Calu3 (cell line): ENCODE measurements at places on chromosomes 6 and 20. TPM values are rescaled to one million over a fixed set of nuclear protein-coding genes. Genes with fewer than 3 reads are reported as not detected.

DNA sequence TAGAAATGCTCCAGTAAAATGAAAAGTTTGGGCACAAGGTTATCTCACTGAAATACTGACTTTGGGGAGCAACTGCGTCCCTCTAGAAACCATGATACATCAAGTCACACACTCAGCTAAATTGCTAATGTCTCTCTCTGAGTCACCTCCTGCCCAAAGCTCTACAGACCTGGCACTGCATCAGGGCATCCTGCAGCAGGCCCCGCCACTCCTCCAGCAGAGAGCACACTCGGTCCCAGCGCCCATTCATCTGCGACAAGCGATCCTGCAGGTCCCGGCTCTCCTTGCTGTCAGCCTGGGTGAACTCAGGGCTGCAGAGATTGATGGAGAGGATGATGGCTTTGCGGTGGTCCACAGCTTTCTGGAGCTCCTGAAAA, 329.0 kb downstream of the ESR1 start:
- H3K4me3 ChIP-seq = no peak overlapping the region
- no peaks in the 10 kb centered on the region for H3K27me3 ChIP-seq
- DNase-seq = no peak
- no peaks in the 10 kb centered on the region for H3K4me1 ChIP-seq

- H3K4me3 ChIP-seq = no peak overlapping the region
- no peak for DNase-seq
- no peak overlapping the region for H3K27ac ChIP-seq
- H3K36me3 ChIP-seq = no peaks in the 10 kb centered on the region
These were observed 90.2 kb upstream of the SULF2 start for GRCh38 chr20:47875297-47876025.

The PARD6B gene
- 114 and 127 TPM in 2 replicates for total RNA-seq

DNA sequence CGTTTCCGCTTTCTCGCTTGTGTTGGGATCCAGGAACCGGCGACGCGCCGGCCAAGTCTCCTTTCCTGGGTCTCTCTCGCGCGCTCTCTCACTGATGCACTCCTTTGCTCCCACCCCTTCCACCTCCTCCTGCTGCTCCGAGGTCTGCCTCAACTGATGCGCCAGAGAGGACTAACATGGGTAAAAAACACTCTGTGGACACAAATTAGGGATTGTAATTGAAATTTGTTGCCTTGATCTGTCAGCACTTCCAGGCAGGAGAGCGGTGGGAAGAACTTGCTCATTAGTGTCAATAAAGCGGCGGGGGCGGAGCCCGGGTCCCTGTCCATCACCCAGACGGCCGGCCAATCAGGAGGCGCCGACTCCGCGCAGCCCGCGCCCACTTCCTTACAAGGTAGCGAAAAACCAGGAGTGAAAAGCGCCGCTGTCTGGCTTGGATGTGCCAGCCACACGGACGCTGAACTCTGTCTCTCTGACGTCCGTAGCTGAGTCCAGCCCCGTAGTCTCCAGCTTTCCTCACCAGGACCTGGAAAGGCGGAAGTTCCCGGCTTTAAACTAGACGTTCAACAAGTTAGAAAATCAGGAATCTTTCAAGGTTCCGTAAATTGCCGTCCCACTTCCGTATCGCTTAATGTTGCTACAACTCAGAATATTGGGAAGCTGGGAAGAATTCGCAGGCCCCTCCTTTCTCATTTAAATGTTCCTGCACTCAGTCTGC, at the start of gene TBX18:
TBX18 (minus strand) TSS at position 267 of the 718 bp plus-strand sequence. CDS start 417 bp downstream, outside the sequence.
- peaks cover 65% of the 10 kb centered on the region for H3K36me3 ChIP-seq
- H3K4me1 ChIP-seq = peaks cover 14% of the 10 kb centered on the region
- H3K4me3 ChIP-seq = peak within 1 kb of the TSS; percentile 70

DNA sequence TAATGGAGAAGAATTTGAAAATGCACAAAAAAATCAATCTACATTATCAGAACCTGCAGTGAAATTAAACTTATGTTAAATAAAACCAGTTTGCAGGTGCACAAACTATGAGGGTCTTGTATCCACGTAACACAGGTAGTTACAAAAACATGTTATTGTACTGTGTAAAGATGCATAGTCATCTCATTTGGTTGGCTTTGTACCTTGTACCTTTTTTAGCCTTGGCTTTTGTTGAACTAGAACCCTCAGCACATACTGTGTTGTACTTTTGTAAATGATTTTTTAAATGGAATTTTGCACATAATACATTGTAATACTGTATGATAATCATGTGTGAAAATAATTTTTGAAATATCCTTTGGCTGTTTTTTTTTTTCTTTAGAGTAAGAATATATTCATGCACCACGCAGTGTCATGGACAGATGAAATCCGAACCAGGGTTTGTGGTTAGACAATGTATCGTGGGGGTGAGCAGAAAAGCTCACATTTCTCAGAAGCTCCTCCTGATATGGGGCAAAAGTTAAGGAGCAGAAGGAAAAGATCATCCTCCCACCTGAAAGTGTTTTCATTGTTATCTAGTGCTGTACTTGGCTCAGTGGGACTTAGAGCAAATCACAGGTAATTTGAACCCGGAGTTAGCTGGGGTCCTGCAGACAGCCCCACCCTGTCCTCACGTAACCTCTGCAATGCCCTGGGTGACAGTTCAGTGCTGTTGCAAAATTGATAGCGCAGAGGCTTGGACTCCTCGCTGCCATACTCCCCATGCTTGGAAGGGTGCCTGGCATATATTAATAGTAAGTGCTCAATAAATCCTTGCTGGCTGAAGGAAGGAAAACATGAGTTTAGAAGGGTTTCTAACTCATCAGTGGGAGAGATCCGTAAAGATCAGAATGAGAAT, 14.8 kb upstream of the NAA20 start:
- no peak for DNase-seq
- no peak overlapping the region for H3K4me3 ChIP-seq
- H3K27ac ChIP-seq = no peak overlapping the region
- H3K27me3 ChIP-seq = no peaks in the 10 kb centered on the region
- H3K36me3 ChIP-seq = peaks cover 9% of the 10 kb centered on the region

The TFAP2D gene
- total RNA-seq = not detected in 2 replicates

GRCh38 chr20:48723308-48724264, 104.2 kb downstream of the PREX1 start:
- H3K27me3 ChIP-seq = peaks cover 87% of the 10 kb centered on the region
- no peak overlapping the region for H3K4me3 ChIP-seq
- DNase-seq = peak; percentile 45
- H3K36me3 ChIP-seq = no peaks in the 10 kb centered on the region
- H3K27ac ChIP-seq = no peak overlapping the region
- H3K4me1 ChIP-seq = no peaks in the 10 kb centered on the region

GRCh38 chr20:57396212-57396983, 5.2 kb downstream of the RBM38 start:
- H3K4me1 ChIP-seq = no peaks in the 10 kb centered on the region
- H3K4me3 ChIP-seq = no peak overlapping the region
- peaks cover 32% of the 10 kb centered on the region for H3K36me3 ChIP-seq
- DNase-seq = no peak
- no peaks in the 10 kb centered on the region for H3K27me3 ChIP-seq

DNA sequence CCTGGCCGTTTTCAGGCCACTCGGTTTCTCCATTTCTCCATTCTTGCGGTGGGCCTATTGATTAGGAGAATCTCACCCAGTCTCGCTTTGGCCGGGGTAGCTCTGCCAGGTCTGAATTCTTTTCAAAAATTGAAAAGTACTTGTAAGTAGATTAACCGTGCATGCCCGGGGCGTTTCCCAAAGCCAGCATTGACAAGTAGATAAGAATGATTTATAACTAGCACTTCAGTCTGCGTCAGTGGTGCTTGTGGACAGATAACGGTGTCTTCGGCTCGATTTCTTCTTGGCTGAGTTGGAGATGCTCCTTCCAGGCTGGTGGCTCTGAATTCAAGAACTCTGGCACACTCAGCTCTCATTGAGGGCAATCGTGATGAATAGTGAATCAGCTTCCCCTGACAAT, 29.0 kb downstream of the SLC24A3 start:
- DNase-seq = no peak
- no peaks in the 10 kb centered on the region for H3K36me3 ChIP-seq
- H3K27me3 ChIP-seq = peaks cover 14% of the 10 kb centered on the region

GRCh38 chr6:135176464-135176863, 4.6 kb upstream of the MYB start:
- no peak overlapping the region for H3K4me3 ChIP-seq
- no peaks in the 10 kb centered on the region for H3K27me3 ChIP-seq
- no peak overlapping the region for H3K27ac ChIP-seq
- no peak for DNase-seq
- no peaks in the 10 kb centered on the region for H3K4me1 ChIP-seq

GRCh38 chr6:52577022-52577777, at the start of gene TRAM2:
Gene TRAM2 (minus strand): TSS chr6:52577060. CDS start chr6:52576915, 145 bp downstream.
- H3K27ac ChIP-seq = peak within 1 kb of the TSS; percentile 40
- H3K4me3 ChIP-seq = peak within 1 kb of the TSS; percentile 67
- H3K4me1 ChIP-seq = peaks cover 36% of the 10 kb centered on the region
- no peaks in the 10 kb centered on the region for H3K27me3 ChIP-seq
- peak; percentile 89 for DNase-seq
- peaks cover 17% of the 10 kb centered on the region for H3K36me3 ChIP-seq

The MTCH1 gene
- total RNA-seq = 288 and 291 TPM in 2 replicates

The KCNG1 gene
- 3.9 and 6.8 TPM in 2 replicates for total RNA-seq

GRCh38 chr6:144334150-144334708, 49.1 kb downstream of the UTRN start:
- H3K4me1 ChIP-seq = peaks cover 64% of the 10 kb centered on the region
- H3K36me3 ChIP-seq = peaks cover 22% of the 10 kb centered on the region

The CPNE5 gene
- 0.12 TPM in 1 of 2 replicates, not detected in the other for total RNA-seq

GRCh38 chr6:2697291-2697690, 53.4 kb downstream of the MYLK4 start:
- H3K36me3 ChIP-seq = no peaks in the 10 kb centered on the region
- no peak for DNase-seq
- H3K27me3 ChIP-seq = no peaks in the 10 kb centered on the region
- no peak overlapping the region for H3K4me3 ChIP-seq

The FAM217A gene
- total RNA-seq = not detected in 2 replicates

DNA sequence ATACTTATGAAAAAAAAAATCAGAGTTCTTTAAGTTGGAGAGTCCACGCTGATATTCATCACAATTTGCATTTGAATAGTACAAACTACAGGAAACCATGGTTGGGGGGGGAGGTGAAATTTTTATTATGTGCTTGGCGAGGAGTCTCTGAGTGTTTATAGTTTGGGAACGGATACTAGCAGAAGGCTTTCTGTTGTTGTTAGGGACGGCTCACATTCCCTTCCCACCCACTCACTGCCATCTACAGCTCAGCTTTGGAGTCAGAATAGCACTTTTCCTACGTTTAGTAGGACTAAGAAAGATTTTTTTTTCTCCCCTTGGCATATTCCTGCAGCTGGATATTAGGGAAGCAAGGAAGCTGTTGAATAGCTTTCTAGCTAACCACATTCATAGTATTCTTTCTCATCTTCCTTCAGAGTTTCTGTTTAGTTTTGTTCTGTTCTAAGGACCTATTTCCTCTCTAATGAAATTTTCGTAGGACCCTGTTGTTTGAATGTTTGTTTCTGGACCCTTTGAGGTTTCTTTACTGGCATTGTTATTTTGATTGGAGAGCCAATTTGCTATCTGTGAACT, 235.1 kb upstream of the ZNF217 start:
- H3K4me3 ChIP-seq = peak overlapping the region; percentile 64
- peak overlapping the region; percentile 98 for H3K27ac ChIP-seq
- H3K4me1 ChIP-seq = peaks cover 55% of the 10 kb centered on the region
- H3K36me3 ChIP-seq = peaks cover 18% of the 10 kb centered on the region
- no peaks in the 10 kb centered on the region for H3K27me3 ChIP-seq

The FHL5 gene
- not detected in 2 replicates for total RNA-seq

GRCh38 chr6:37618916-37619590, 78.6 kb downstream of the MDGA1 start:
- H3K27me3 ChIP-seq = peaks cover 47% of the 10 kb centered on the region
- DNase-seq = no peak
- H3K4me3 ChIP-seq = no peak overlapping the region
- H3K36me3 ChIP-seq = no peaks in the 10 kb centered on the region
- no peak overlapping the region for H3K27ac ChIP-seq
- peaks cover 20% of the 10 kb centered on the region for H3K4me1 ChIP-seq

GRCh38 chr6:42766163-42766670, 15.6 kb upstream of the BICRAL start:
- no peaks in the 10 kb centered on the region for H3K27me3 ChIP-seq
- peaks cover 18% of the 10 kb centered on the region for H3K4me1 ChIP-seq
- no peak overlapping the region for H3K4me3 ChIP-seq
- H3K27ac ChIP-seq = no peak overlapping the region
- peak; percentile 32 for DNase-seq

DNA sequence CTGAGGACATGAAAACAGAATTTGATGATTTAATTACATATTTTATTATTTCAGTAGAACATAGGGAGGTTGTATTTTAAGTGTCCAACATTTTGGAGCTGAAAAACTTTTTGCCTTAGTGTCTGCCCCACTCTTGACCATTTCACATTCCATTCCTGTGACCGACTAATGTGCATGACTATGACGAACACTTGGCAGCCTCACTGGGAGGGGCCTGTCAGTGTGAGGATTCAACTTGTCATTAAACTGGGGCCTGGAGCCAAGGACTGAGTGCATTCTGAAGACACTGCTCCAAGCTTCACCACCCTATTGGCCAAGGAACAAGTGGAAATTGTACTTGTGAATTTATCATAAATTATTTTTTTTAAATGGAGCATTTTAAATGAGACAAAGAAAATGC, 661.3 kb downstream of the BCKDHB start:
- H3K36me3 ChIP-seq = no peaks in the 10 kb centered on the region
- no peaks in the 10 kb centered on the region for H3K27me3 ChIP-seq
- H3K4me1 ChIP-seq = no peaks in the 10 kb centered on the region
- DNase-seq = peak; percentile 14
- H3K27ac ChIP-seq = no peak overlapping the region

- peak overlapping the region; percentile 78 for H3K4me3 ChIP-seq
- no peak for DNase-seq
- H3K36me3 ChIP-seq = peaks cover 9% of the 10 kb centered on the region
- no peaks in the 10 kb centered on the region for H3K27me3 ChIP-seq
- H3K27ac ChIP-seq = peak overlapping the region; percentile 91
These were observed 57.4 kb upstream of the CEP85L start for GRCh38 chr6:118708744-118709143.

DNA sequence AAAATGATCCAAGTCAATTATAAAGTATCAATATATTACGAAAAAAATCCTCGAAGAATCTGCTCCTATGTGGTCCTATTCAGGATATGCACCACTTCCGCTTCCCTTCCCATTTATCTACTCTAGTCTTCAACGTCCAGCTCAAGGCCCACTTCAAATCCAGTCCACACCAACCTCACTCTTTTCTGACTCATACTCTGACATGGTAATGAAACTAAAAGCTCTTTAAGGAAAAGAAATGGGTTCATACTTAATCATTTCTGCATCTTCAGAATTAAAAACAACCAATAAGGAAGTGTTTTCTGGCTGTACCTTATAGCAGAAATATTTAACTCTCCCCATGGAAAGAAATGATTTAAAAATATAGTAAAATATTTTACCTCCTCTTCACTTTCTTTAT, 15.1 kb downstream of the DEK start:
- H3K27me3 ChIP-seq = no peaks in the 10 kb centered on the region
- H3K27ac ChIP-seq = peak overlapping the region; percentile 13
- no peak overlapping the region for H3K4me3 ChIP-seq
- H3K4me1 ChIP-seq = peaks cover 5% of the 10 kb centered on the region

GRCh38 chr20:64152906-64153305, 11.3 kb upstream of the MYT1 start:
- H3K4me1 ChIP-seq = peaks cover 33% of the 10 kb centered on the region
- H3K27ac ChIP-seq = no peak overlapping the region
- H3K36me3 ChIP-seq = no peaks in the 10 kb centered on the region
- no peak for DNase-seq
- H3K4me3 ChIP-seq = no peak overlapping the region

- H3K27me3 ChIP-seq = no peaks in the 10 kb centered on the region
- no peak overlapping the region for H3K27ac ChIP-seq
- no peaks in the 10 kb centered on the region for H3K36me3 ChIP-seq
- peaks cover 49% of the 10 kb centered on the region for H3K4me1 ChIP-seq
These were observed 22.1 kb upstream of the TINAG start for GRCh38 chr6:54286141-54286540.

- no peak for DNase-seq
- no peak overlapping the region for H3K27ac ChIP-seq
- no peaks in the 10 kb centered on the region for H3K36me3 ChIP-seq
- H3K4me1 ChIP-seq = no peaks in the 10 kb centered on the region
These were observed 573.5 kb upstream of the JAG1 start for GRCh38 chr20:11247046-11248010.
